Activated CD4-positive, alpha-beta T cell treated with anti-CD3 and anti-CD28 coated beads for 36 hours (primary cell): ENCODE measurements at places on chromosomes 2 and 18.

- DNase-seq: peak; percentile 25
Measured at GRCh38 chr18:74497324-74497676, 1.1 kb downstream of the CNDP2 start.

DNA sequence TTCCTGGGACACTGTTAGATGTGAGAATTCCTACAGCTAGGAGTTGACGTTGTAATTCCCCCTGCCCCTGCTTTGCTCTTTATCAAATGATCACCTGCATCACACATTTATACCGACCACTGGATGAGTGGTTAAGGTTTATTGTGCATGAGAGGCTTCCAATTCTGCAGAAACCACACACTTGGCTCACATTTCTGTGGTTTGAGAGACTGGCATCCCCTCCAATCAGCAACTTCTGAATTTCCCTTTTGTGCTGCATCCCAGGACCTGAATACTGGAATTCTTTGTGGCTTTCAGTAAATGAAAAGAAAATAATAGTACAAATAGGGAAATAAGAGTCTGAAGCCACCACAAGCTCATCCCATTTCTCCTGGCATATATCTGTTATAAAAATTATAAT, 628.7 kb upstream of the PIK3C3 start:
- DNase-seq: no peak

DNA sequence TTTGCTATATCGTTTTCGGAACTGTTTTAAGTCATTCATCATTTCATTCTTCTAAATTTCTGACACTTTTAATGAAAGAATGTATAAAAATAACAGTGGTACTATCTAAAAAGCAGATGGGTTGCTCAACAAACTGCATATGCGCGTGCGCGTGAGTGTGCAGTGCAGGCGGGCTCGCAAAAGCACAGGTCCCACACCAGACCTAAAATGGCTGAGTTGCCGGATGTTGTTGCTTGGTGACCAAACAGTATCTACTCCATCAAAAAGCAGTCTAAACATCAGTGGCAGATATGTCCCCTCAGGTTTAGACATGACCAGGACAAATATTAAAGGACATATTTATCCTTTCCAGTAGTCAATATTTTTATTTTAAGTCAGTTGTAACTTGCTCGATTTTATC, 5.1 kb downstream of the NOL4 start:
- no peak for DNase-seq

- no peak for DNase-seq
Measured at GRCh38 chr18:7600528-7601245, 33.6 kb downstream of the PTPRM start.

GRCh38 chr2:181431674-181432073, 25.5 kb upstream of the ITGA4 start:
- no peak for DNase-seq

- peak; percentile 12 for DNase-seq
Measured at GRCh38 chr2:221518935-221519625, 53.0 kb downstream of the EPHA4 start.

GRCh38 chr2:70528929-70529328, 24.7 kb downstream of the TGFA start:
- no peak for DNase-seq

DNA sequence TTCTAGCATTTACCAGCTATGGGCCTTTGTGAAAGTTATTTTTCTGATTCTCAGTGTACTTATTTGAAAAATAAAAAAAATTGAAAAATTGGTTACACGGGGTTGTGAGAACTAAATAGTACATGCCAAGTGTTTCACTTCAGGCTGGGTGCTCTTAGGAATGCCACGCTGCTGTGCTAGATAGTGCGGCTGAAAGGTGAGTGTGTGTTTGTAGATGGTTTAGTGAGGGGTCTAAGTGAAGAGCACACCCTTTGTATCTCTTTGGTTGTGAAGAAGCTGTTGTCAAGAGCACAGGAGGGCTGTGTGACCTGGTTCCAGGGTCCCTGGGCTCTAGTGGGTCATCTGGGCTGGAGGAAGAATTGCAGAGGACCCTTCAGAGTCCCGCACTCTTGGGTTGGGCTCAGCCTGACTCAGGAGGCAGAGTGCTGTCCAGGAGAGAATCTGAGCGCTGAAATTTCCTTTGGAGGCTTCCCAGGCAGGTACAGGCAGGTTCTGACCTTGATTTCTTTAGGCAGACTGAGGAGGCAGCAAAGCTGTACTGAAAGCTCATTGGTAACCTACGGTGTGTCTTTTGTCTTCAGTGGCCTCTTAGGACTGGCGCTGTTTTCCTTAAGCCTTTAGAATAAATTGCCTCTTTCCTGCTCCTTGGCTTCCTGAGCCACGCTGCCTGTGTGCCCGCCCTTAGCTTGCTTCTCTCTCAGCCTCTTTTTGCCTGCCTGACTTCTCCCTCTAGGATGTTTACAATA, 44.4 kb downstream of the MAP4K4 start:
- no peak for DNase-seq

DNA sequence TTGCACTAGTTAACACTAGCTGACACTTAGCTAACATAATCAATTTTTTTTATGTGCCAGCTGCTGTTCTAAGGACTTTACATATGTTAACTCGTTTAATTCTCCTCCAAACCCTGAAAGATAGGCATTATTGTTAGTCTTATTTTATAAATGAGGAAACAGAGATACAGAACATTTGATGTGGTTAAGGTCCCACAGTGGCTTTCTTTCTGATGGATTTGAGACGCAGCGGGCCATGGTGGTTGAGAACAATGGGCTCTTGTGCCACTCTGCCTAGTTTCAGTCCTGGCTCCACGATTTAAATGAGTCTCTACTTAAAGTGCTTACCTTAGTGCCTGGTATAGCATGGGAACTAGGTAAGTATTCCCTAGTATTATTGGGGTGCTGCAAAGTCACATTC, 201.9 kb upstream of the SPRED2 start:
- DNase-seq: no peak

DNA sequence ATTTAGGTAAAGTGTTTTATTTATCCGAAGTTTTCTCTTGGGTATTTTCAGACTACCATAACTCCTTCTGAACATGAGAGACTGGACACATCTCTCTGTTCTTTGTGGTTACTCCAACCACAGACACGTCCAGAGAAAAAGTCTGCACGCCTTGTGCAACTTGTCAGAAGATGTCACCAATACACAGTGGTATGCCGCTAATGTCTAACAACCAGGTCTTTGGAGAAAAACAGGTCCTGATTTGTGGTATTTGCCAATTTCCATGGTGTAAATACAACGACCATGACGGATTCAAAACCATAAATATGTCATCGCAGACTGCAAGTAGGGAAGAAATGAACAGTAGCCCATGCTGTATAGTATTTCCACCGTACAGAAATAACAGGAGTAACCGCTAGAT, 620.6 kb upstream of the ID2 start:
- no peak for DNase-seq

DNA sequence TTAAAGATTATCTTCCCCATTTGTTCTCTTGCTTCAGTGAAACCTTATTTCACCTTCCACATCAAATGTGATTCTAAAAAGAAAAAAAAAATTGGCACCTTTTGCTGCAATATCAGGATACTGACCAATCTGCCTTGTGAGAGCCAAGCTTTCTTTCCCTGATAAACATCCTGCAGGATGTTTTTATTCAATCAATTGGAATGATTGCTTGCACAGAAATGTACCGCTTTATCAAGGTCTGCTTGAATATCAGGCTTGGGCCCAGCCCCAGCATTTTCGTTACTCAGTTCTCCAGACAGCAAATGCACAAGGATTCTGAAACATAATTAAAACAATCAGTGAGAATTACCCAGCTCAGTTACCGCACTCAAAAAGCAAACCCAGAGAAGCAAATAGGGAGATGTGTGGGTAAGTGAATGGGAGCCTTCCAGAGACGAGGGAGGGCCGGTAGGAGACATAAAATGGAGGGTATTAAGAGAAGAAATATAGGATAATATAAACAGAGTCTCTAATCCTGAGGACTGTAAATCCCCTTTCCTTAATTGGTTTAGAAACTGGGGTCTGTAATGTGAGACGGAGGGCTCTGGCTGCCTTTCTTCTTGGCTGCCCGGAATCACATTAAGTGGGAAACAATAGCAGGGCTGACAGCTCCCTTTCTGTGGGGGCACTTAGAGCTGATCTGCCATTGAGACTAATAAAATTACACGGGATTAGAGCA, 291.8 kb downstream of the ICOS start:
- no peak for DNase-seq

GRCh38 chr2:26150243-26150642, 22.6 kb upstream of the GAREM2 start:
- no peak for DNase-seq
